ENCODE measurements at places on chromosomes 3 and 15.
A peak's percentile ranks its signal among the peaks of the same experiment; 100 is the strongest.

DNA sequence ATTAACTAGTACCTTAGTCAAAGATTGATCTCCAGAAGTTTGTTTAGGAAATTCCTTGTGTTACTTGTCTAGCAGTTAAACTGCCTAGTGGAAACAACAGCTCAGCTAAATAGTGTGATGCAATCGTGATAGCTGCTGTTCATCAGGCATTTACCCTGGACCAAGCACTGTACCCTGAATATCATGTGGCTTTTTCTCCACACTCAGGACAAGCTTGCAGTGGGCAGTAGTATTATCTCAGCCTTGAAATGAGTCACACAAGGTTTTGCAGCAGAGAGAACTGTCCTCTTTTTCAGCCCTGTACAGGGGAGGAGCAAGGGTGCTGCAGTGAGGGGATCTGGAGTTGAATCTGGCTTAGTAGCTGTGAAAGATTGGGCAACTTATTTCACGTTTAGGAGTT, 208.4 kb downstream of the TP63 start:
- DNase-seq: no peak

- no peak for DNase-seq
Measured at GRCh38 chr3:87260270-87260669, 16.1 kb downstream of the POU1F1 start.

- DNase-seq: peak; percentile 24
Measured at GRCh38 chr15:59689626-59690236, 611 bp upstream of the BNIP2 start.

DNA sequence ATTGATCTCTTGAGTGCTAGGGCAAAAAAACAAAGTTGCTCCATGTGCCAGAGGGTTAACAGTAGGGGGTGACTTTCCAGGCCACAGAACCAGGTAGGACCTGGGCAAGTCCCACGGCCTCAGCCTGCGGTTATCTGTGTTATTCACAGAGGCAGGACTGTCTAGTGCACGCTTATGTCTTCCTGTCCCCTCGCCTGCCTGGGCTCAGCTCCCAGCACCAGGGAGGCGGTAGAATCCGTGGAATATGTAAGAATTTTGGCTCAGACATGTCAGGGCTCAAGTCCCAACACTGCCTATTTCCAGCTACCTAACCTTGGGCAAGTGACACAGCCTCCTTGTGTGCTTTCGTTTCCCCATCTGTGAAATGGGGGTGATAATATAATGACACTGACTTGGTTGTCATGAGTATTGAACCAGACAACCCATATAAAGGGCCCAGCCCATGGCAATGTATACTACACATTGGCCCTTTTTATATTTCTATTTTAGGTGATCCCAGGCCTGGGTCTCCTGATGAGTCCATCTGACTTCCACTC, 44.3 kb upstream of the FLNB start:
- no peak for DNase-seq

Measured in esophagus squamous epithelium (tissue), 5 donors.